ENCODE measurements at places on chromosomes 3 and 15.

- H3K27me3 ChIP-seq = no peaks in the 10 kb centered on the region
- no peak for DNase-seq
Observed at GRCh38 chr3:127074900-127075360, 92.0 kb downstream of the PLXNA1 start.

DNA sequence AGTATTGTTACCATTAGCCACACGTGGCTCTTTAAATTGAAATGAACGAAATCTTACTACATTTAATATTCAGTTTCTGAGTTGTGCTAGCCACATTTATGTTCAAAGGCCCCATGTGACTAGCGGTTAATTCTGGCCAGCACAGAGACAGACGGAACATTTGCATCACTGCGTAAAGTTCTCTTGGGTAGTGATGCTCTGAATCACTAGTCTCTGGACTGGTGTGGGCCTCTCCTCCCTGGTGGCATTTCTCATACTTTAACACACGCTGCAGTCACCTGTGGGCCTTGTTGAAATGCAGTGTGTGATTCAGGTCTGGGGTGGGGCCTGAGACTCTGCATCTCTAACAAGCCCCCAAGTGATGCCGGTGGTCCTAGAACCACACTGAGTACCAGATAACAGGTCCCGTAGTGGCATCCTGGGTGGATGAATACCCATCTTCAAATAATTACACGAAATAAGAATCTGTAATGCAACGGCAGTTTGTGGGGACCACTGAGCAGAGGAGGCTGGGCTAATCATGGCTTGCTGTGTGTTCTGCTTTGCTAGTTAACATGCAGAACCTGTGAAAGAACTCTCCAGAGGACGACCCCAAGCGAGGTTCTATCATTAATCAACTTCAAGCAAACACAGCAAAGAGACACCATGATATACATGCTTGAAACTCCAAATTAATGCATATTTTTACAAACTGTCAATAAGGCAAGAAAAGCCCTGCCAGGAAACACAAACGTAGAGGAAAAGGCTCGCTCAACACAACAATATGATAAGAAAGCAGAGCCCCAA lies 623.8 kb downstream of the FOXP1 start:
- H3K36me3 ChIP-seq = peaks cover 35% of the 10 kb centered on the region
- no peak for DNase-seq
- no peaks in the 10 kb centered on the region for H3K27me3 ChIP-seq

DNA sequence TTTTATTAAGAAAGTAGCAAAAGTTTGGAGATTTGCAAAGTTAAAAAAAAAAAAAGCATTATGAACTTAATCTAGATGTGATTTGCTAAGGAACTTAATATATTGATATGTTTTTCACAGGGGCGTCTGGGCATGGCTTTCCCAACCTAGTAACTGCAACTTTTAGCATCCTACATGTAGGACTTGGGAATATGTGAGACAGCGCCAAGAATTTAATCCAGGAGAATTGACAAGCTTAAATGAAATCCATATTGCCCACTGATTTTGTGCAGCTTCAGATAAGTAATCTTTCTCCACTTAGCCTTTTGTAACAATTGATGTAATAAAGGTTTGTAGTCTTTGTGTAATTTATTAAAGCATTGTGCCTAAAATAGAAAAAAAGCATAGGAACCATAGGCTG lies 982 bp upstream of the GABPB1 start:
- no peak for DNase-seq
- H3K36me3 ChIP-seq = peaks cover 13% of the 10 kb centered on the region
- no peak overlapping the region for H3K27ac ChIP-seq

- no peaks in the 10 kb centered on the region for H3K4me1 ChIP-seq
- H3K27me3 ChIP-seq = no peaks in the 10 kb centered on the region
- H3K4me3 ChIP-seq = no peak overlapping the region
- no peaks in the 10 kb centered on the region for H3K36me3 ChIP-seq
Observed at GRCh38 chr3:160126761-160127160, 98.5 kb upstream of the C3orf80 start.

DNA sequence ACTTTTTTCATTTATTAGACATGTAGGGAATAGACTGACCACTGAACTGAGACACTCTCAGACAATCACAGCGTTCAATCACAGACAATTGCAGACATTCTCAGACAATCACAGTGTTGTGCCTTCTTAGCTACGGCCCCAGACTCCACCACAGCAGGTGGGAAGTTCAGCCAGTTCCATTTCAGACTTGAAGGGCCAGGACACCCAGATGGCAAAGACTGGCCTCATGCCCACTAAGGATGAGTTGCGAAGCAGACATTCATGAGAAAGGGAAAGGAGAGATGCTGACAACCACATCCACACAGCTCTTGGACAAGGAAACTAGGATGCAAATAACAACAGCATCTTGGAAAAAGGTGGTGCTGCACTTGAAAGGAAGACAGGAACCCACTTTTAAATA lies 21.9 kb upstream of the ALDH1L1 start:
- H3K4me1 ChIP-seq = no peaks in the 10 kb centered on the region
- no peaks in the 10 kb centered on the region for H3K27me3 ChIP-seq
- H3K36me3 ChIP-seq = no peaks in the 10 kb centered on the region
- no peak overlapping the region for H3K27ac ChIP-seq

GRCh38 chr15:43118286-43118685 lies 12.4 kb upstream of the UBR1 start:
- no peaks in the 10 kb centered on the region for H3K36me3 ChIP-seq
- no peak overlapping the region for H3K4me3 ChIP-seq
- no peak overlapping the region for H3K27ac ChIP-seq
- H3K27me3 ChIP-seq = no peaks in the 10 kb centered on the region
- H3K4me1 ChIP-seq = no peaks in the 10 kb centered on the region
- DNase-seq = no peak

- no peaks in the 10 kb centered on the region for H3K36me3 ChIP-seq
- DNase-seq = no peak
- peak overlapping the region; percentile 85 for H3K27ac ChIP-seq
- no peaks in the 10 kb centered on the region for H3K27me3 ChIP-seq
- H3K4me3 ChIP-seq = no peak overlapping the region
- peaks cover 3% of the 10 kb centered on the region for H3K4me1 ChIP-seq
Observed at GRCh38 chr15:90869140-90869541, 753 bp downstream of the FURIN start.

DNA sequence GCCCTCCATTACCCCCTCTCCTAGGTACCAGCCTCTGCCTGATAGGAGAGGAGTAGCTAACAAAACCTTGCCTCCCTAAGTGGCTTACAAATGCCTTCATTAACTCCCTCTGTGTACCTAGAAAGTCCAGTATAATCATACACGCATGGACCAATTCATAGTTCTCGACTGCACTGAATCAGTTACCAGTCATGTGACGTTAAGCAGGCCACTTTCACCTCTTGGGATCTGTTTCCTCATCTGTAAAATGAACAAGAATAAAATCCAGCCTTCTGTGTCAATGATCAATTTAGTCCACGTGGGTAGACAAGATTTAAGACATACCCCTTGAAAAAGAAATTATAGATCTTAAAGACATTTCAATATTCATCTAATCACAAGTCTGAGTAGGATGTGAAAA lies 72.2 kb downstream of the TRIM69 start:
- H3K4me1 ChIP-seq = no peaks in the 10 kb centered on the region
- no peak overlapping the region for H3K27ac ChIP-seq
- H3K27me3 ChIP-seq = no peaks in the 10 kb centered on the region
- no peak overlapping the region for H3K4me3 ChIP-seq

DNA sequence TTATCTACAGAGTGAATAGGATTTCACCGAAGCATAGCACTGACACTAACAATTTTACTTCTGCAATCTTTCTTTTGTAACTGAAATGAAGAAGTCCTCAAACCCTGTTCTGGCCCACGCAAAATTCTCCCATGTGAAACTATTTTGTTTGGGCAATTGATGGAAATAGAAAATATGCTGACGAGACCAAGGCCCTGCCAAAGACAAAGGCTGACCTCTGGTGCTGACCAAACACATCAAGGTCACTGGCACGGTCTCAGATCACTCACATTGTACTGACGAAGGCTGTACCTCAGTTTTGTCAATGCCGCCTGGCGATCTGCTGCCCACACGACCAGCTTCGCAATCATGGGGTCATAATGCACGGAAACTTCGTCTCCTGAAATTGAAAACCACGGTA lies 58.4 kb upstream of the DCUN1D1 start:
- H3K27ac ChIP-seq = no peak overlapping the region
- H3K4me1 ChIP-seq = no peaks in the 10 kb centered on the region
- H3K36me3 ChIP-seq = peaks cover 15% of the 10 kb centered on the region
- no peaks in the 10 kb centered on the region for H3K27me3 ChIP-seq
- DNase-seq = no peak

GRCh38 chr3:192927016-192927415 lies 9.4 kb upstream of the MB21D2 start:
- peaks cover 2% of the 10 kb centered on the region for H3K4me1 ChIP-seq
- no peak overlapping the region for H3K4me3 ChIP-seq
- H3K27me3 ChIP-seq = no peaks in the 10 kb centered on the region

GRCh38 chr3:27454914-27455313 lies 29.3 kb downstream of the SLC4A7 start:
- no peaks in the 10 kb centered on the region for H3K36me3 ChIP-seq
- no peaks in the 10 kb centered on the region for H3K27me3 ChIP-seq
- H3K27ac ChIP-seq = no peak overlapping the region
- no peaks in the 10 kb centered on the region for H3K4me1 ChIP-seq
- DNase-seq = peak; percentile 16
- no peak overlapping the region for H3K4me3 ChIP-seq

- no peak overlapping the region for H3K4me3 ChIP-seq
- no peak overlapping the region for H3K27ac ChIP-seq
- H3K4me1 ChIP-seq = no peaks in the 10 kb centered on the region
Observed at GRCh38 chr3:21738283-21738682, 12.7 kb downstream of the ZNF385D start.

All from small intestine (tissue), 16 donors.